ENCODE measurements at places on chromosomes 7 and 10. TPM values are rescaled to one million over a fixed set of nuclear protein-coding genes. Genes with fewer than 3 reads are reported as not detected.

FAM13C gene
- total RNA-seq: not detected

LRRC17 gene
- not detected for total RNA-seq

SNCG gene
- not detected for total RNA-seq

GRCh38 chr7:66626331-66626934 lies 2.2 kb upstream of the KCTD7 start:
- no peak overlapping the region for H3K4me3 ChIP-seq
- no peaks in the 10 kb centered on the region for H3K27me3 ChIP-seq
- H3K27ac ChIP-seq: no peak overlapping the region
- peaks cover 31% of the 10 kb centered on the region for H3K4me1 ChIP-seq
- peaks cover 6% of the 10 kb centered on the region for H3K36me3 ChIP-seq

DNA sequence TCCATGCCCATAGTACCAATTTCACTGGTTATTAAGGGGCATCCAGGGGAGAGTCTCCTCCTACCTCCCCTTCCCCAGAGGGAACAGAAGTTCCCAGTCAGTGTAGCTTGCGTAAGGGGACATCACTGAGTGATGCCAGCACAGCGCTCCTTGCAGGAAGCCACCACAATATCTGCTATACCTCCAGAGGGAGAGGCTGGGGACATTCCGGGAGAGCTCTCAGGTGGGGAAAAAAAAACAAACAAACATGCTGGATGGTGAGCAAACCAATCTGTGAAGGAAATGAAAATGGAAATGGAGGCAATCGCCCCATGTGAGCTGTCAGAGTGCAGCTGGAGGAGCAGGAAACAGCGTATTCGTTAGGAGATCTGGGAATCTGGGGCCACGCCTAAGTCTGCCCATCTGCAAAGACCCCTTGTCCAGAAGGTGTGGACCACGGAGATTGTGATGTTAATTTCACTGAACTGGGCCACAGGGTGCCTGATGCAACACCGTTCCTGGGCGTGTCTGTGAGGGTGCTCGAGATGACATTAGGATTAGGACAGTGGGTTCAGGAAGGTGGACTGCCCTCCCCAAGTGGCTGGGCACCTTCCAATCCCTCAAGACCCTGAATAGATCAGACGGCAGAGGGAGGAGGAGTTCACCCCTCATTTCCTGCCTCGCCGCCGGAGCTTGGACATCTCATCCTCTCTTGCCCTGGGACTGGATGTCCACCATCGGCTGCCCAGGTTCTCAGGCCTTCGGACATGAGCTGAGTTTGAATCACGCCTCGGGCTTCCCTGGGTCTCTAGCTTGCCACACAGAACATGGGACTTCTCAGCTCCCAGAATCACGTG lies 30.5 kb downstream of the GNA12 start:
- DNase-seq: no peak
- no peaks in the 10 kb centered on the region for H3K36me3 ChIP-seq
- no peak overlapping the region for H3K27ac ChIP-seq
- H3K4me3 ChIP-seq: no peak overlapping the region

GRCh38 chr7:122949186-122949585 lies 46.3 kb downstream of the TAS2R16 start:
- no peak overlapping the region for H3K27ac ChIP-seq
- H3K36me3 ChIP-seq: no peaks in the 10 kb centered on the region
- H3K4me3 ChIP-seq: no peak overlapping the region
- H3K27me3 ChIP-seq: no peaks in the 10 kb centered on the region
- H3K4me1 ChIP-seq: no peaks in the 10 kb centered on the region
